ENCODE measurements at places on chromosomes 16 and 17. TPM values are rescaled to one million over a fixed set of nuclear protein-coding genes. Genes with fewer than 3 reads are reported as not detected.
A peak's percentile ranks its signal among the peaks of the same experiment; 100 is the strongest.

The GJC1 gene
- total RNA-seq, result 62.6 TPM

The ACE gene
- 3.6 TPM for total RNA-seq

- DNase-seq, result no peak
Measured at GRCh38 chr16:71359431-71359830, 908 bp downstream of the CALB2 start.

GRCh38 chr17:74960570-74961342 is 11.8 kb downstream of the HID1 start:
- no peak for DNase-seq

DNA sequence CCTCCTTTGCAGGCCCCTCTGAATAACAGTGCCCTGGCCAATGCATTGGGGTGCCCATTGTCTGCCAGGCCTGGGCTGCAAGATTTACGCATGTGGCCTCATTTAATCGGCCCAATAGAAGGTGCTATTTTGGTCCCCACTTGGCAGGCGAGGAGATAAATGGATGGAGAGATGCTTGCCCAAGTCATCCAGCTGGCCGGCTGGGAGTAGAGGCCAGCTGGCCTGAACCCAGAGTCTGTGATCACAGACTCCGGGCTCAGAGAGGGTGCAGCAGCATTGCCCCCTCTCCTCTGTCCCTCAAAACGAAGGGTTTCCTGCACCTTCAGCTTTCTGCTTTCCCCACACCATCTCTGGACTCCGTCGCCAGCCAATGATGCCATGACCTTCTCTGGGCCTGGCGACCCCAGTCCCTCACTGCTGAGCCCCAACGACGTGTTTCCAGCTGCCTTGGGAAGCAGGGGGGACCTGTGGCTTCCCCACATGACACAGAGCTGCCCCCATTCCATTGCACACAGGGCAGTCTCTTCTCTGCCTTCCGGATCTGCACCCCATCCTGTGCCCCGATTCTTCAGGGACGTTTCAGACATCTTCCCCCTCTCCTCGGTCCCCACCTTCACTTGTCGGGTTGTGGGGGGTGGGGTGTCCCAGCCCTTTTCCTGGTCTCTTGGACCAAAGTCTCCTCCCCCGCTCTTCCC is 3.5 kb upstream of the ADGRG1 start:
- DNase-seq, result no peak

The GAS2L2 gene
- total RNA-seq, result not detected

The MYO15B gene
- 49.0 TPM for total RNA-seq

The IL17C gene
- total RNA-seq, result not detected

DNA sequence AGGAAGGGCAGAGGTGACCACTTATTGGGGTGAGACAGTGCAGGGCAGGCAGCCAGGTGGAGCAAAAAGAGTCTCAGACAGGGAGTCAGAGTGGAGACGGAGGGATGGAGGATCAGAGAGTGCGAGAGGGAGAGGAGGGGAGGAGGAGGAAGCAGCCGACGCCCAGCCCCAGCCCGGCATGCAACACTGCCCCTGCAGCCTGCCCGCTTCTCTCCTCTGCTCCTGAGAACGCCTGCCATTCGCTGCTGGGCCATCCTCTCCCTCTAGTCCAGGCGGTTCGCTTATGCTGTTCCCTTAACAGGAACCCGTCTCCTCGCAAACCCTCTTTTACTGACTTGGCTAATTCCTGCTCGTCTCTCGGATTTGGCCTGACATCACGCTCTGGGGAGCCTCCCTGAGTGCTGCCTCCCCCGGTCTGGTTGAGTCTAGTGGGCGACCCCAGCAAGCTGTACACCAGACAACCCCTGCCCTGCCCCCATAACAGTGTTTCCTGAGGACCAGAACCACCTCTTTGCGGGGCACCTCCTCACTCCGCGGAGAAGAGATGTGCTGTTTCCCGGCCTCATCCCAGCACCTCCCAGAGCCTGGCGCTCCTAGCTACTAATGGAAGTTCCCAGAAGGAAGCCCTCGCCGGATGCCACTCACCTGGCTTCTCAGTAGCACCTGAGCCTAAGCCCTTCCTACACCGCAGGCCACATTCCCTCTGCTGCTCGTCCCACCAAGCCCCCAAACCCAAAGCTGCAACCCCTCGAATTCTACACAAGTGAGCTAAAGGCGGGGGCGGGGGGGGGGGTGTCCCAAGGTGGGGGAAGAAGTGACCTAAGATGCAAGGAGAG is 61.2 kb upstream of the CCL1 start:
- no peak for DNase-seq

GRCh38 chr16:10824111-10824893 is 5.7 kb upstream of the TVP23A start:
- no peak for DNase-seq

The SGCA gene
- total RNA-seq, result not detected

DNA sequence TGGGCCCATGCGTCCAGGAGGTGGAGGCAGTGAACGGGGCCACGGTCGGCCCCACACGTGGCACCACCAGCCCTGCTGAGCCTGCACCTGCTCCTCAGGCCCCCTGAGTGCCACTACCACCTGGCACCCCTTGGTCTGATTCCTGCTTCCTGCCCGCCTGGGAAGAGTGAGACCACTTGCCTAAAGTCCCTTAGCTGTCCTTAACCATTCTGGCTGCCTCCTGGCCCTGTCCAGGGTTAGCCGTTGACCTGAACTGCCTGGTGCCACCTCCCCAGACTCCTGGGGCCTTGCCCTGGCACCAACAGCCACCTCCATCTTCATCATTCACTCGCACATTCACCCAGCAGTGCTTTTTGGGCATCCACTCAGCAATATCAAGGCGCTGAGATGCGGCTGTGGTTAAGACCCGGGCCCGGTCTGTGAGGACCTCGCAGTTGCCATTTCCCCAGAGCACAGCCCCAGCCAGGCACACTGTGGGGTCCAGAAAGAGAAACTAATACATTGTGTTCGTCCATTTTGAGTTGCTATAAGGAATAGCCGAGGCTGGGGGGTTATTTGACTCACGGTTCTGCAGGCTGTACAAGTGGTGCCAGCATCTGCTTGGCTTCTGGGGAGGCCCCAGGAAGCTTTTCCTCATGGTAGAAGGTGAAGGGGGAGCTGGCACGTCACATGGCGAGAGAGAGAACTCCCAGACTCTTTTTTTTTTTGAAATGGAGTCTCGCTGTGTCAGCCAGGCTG is 318.4 kb downstream of the SEC14L1 start:
- DNase-seq, result no peak

DNA sequence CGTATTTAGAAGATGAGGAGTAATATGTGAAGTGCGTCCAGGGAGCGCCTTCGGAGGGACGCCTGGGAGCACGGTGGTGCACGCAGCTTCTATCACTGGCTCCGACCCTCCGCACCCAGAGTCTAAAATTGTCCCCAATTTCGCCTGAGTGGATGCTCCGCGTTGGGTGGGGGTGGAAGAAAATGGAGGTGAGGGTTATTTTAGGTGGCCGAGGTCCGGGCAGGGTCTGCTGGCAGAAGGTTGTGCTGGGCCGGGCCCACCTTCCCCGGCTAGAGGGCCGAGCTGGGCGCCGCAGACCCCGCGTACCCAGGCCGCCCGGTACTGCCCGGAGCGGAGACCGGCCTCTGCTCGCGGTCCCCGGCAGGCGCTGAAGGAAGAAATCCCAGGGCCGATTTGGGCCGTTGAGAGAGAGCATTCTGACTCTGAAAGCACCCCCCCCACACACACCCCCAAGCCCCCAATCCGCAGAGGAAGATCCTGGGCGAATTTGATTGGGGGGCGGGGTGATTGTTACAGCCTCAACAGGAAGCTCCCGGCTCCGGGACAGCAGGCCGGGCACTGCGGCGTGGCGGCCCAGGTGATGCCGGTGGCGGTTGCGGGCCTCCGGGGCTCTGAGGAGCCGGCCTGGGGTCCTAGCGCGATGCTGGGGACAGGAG is 3.0 kb downstream of the BAHCC1 start:
- no peak for DNase-seq

GRCh38 chr17:11852912-11853311 is 144.4 kb downstream of the ZNF18 start:
- no peak for DNase-seq

The CD300E gene
- total RNA-seq, result not detected

GRCh38 chr16:87809150-87809902 is 43.5 kb upstream of the KLHDC4 start:
- no peak for DNase-seq

- no peak for DNase-seq
Measured at GRCh38 chr17:77523540-77523939, 382.8 kb downstream of the SEC14L1 start.

- DNase-seq, result no peak
Measured at GRCh38 chr16:69386596-69386995, 789 bp upstream of the TERF2 start.

DNA sequence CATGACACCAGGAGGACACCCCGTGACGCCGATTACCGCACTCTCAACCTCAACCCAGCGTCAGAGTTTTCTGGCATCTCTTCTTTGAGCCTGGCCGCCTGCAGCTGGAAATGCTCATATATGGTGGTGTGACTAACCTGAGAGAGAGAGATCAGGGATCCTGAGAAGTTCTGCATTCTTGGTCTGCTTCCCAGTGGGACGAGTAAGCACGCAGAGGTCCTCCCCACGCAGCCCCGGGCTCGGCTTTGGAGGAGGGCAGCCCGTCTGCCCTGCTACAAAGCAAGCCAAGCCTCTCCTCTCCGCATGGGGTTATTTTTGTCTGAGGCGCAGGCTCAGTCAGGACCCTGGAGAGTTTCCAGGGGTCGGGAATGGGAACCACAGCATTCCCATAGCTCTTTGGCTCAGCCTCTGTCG is 16.5 kb downstream of the CRISPLD2 start:
- DNase-seq, result no peak

DNA sequence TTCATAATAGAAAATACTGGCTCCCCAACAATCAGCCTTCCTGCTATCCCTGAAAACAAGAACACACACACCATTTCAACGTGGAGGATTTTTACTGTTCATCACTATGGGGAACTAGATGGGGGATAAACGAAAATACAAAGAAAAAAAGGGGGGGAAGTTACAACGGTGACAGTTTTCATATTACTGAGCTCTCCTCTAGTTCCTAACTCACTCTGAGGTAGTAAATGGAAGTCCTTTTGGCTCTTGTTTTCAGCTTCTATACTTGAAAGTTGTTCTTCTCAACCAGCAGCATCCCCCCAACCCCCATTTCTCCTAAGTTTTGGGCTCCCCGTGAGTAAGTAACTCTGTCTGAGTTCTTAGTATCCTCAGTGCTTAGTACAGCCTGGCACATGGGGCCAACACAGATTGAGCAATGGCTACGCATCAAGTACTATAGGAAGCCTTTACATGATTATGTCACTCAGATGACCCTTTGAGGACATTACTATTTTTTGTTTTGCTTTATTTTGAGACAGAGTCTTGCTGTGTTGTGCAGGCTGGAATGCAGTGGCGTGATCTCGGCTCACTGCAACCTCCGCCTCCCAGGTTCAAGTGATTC is 4.2 kb upstream of the CORO7 start:
- DNase-seq, result no peak

DNA sequence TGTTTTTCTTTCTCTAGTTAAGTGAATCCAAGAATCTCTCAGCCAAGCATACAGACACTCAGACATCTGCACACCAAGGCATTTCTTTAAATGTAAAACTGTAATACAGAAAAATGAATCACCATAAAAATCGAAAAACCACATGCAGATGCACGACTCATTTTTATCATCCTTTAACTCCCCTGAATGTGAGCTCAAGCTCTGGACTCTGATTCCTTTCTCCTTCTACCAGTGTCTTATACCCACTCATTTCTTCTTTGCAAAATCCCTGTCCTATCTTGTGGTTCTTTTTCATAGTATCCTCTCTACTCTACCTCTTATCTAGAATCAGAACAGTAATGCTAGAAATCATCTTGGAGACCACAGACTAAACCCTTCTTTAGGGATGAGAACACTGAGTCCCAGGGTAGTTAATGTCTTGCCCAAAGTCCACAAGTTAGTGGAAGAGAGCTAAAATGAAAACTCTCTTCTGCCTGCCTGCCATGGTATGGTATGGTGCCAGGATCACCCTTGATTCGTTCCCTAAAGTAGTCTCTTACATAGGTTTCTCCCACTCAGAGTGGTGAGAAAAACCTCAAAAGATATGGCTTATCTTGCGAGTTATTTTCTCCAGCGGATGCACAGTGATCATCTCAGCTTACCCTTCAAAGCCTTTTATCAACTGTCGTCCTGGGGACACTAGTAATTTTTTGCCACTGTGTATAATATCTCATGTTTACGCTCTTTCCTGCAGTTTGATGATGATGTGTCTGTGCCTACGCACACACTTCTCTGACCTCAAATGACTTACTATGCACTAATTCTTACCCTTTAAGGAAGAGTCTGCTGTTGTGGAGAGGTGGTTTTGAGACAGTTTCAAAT is 30.2 kb downstream of the BRD7 start:
- no peak for DNase-seq

The PIRT gene
- 0.38 TPM for total RNA-seq

The NACA2 gene
- total RNA-seq, result not detected

GRCh38 chr17:44848961-44849489 is 1.3 kb downstream of the HIGD1B start:
- no peak for DNase-seq

GRCh38 chr16:35146723-35147458 is 1687.5 kb downstream of the TP53TG3F start:
- peak; percentile 42 for DNase-seq

DNA sequence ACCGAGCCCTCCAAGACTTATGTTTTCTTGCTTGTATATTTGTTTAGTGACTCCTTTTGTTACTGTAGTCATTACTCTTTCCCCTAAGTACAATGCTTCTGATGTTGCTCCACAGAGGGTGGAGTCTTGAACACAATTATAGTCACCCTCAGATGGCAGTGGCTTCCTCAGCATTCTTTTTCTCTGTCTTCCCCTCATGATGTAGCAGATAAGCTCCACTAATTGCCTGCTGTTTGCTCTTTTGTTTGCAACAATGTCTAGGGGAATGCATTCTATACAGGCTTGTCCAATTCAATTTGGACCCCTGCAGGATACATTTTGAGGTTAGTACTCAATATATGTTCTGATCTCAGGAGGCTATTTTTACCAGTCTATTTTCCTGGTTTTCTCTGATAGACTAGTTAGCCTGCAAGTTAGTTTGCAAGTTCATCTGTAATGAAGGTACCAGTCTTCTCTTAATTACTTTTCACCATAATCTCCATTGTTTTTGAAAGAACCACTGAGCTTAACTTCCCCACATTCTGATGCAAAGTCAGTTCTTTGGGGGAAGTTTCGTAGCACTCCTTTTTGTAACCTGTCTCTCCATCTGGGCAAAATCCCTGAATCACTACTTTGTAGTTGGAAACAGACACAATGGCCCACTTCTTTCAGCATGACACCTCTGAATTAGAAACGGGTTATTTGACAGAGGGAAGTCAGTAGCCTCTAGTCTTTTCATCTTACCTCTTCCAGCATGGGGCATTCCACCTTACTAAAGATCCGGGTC is 1509.2 kb downstream of the CDH11 start:
- no peak for DNase-seq

The LDAF1 gene
- total RNA-seq, result 37.4 TPM

The SETD6 gene
- 36.5 TPM for total RNA-seq

The KRT17 gene
- total RNA-seq, result 3,327 TPM

DNA sequence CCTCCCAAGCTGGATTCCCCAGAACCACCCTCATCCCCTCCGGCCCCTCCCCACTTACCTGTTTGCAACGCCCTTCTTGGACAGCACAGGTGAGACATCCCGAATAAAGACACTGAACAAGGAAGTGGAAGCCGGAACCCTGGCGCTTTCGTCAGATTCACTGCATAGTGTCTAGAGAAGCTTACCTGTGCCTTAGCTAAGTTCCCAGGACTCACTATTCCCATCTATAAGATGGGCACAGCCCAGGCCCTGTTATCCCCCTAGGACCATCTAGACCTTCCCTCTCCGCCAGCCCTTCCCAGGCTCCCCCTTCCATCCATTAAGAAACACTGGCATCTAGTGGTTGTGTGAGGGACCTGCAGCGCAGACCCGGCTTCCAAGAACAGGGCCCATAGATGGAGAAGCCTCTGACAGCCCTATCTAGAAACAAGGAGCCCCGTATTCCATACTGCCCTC is 26.9 kb upstream of the RPL38 start:
- DNase-seq, result no peak

- no peak for DNase-seq
Measured at GRCh38 chr17:37107406-37108083, 158.8 kb downstream of the AATF start.

The DBNDD1 gene
- total RNA-seq, result 11.6 TPM

Data from type B pancreatic cell (in vitro differentiated cells).